ENCODE measurements at places on chromosomes 13 and 19.

- DNase-seq, result no peak
Measured at GRCh38 chr19:2166741-2167738, 3.3 kb downstream of the DOT1L start.

- DNase-seq, result no peak
Measured at GRCh38 chr13:50228527-50228926, 213.3 kb downstream of the KCNRG start.

DNA sequence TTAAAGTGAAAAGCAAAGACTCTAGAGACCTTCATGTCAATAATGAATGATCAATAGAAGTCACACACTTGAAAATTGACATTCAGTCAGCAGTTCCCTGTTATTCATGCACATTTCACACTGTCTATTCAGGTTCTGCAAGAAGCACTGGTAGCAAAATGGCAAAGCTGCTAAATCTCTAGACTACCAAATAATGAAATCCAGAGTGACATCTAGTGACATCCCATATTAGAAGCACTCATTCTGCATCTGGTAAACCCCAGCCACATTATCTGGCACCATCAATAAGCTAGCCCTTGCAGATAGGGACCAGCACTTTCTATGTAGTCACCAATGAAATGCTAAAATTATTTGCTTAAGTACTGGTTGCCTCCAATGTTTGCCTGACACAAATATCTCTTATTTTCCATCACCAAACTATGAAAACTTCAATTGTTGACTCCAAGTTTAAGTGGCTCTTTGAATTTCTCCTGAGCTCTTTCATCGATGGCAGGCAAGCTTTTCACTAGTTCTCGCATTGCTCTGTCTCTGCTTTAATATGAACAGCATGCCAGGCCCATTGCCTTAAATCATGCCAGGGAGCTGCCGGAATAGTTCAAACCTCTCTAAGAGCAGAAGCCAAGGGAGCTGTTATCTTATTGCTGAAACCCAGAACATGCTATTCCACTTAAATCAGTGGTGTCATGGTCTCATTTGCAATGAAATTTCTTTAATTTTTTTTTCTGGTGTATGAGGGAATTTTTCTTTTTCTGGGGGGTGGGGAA is 409.9 kb downstream of the MZT1 start:
- no peak for DNase-seq

DNA sequence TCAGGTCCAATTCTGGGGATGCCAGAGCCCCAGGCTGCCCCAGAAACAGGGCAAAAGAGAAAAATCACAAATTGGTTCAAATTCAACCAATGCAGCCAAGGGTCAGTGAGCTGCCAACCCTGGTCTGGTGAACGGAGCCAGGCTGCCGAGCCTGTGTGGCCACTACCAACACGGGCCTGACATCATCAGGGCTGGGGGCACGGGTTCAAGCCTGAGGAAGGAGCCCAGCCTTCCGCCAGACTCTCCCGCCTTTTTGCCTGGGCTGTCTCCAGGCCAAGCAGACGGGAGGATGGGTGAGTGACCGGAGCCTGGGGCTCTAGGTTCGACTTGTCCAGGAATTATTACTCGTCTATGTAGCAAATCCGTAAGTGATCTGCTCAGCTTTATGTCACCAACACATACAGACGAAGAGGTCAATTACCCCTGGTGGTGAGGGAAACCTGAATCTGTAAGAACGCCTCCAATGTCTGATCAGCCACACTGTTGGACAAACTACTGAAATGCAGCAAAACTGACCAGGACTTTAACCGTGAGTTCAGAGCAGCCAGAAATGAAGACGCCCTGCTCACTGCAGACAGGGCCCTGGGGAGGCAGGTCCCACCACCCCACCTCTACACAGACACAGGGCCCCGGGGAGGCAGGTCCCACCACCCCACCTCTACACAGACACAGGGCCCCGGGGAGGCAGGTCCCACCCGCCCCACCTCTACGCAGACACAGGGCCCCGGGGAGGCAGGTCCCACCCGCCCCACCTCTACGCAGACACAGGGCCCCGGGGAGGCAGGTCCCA is 31.8 kb downstream of the RAB20 start:
- DNase-seq, result no peak

DNA sequence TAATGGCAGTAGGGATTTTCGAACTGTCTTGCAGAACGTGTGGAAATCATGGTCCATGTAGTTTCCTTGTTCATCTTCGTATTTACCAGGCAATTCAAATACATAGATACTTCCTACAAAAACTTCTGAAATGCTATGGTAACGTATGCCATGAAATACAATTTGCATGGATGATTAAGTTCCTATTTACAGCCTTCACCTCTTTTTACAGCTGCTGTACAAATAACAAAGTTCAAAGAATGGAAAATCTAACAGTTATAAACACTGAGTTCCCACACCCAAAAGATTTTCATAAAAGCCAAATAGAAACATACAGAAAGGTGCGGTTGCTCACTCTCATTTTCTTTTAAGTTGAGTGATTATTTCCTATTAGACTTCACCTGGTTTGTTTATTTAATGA is 115.8 kb upstream of the TNFSF11 start:
- DNase-seq, result no peak

Data from activated T-cell treated with anti-CD3 and anti-CD28 coated beads for 48 hours (primary cell).